ENCODE measurements at places on chromosomes 4 and X. TPM values are rescaled to one million over a fixed set of nuclear protein-coding genes. Genes with fewer than 3 reads are reported as not detected.

Gene POLN
- 5.1 TPM for total RNA-seq

Gene DGAT2L6
- not detected for total RNA-seq

Gene CSN1S1
- not detected for total RNA-seq

Gene BEND2
- total RNA-seq: not detected

Gene ZNF157
- 0.03 TPM for total RNA-seq

Gene FGFBP1
- not detected for total RNA-seq

Gene AMTN
- 0.13 TPM for total RNA-seq

Gene TDO2
- 0.39 TPM for total RNA-seq

Gene NUDT10
- 1.2 TPM for total RNA-seq

Gene CXorf49B
- not detected for total RNA-seq

Gene SSX3
- not detected for total RNA-seq

Gene HHIP
- total RNA-seq: 11.1 TPM

Gene UGT2B15
- total RNA-seq: not detected

Gene LRIT3
- 0.03 TPM for total RNA-seq

Gene CSN3
- not detected for total RNA-seq

Gene HAND2
- 5.4 TPM for total RNA-seq

Gene HMGB2
- 22.9 TPM for total RNA-seq

Gene FAM236B
- total RNA-seq: not detected

Gene CENPI
- total RNA-seq: 5.0 TPM

Gene PNMA6A
- total RNA-seq: 3.3 TPM

Gene UBE2A
- 38.7 TPM for total RNA-seq

Gene MAML3
- total RNA-seq: 3.0 TPM

Gene NXF2
- total RNA-seq: not detected

Gene PAGE2
- not detected for total RNA-seq
